Stimulated activated CD8-positive, alpha-beta memory T cell treated with anti-CD3 and anti-CD28 coated beads, Interleukin-4, amount 100 ng/mL, for 48 hours (primary cell): ENCODE measurements at places on chromosomes 6 and 20.
A peak's percentile ranks its signal among the peaks of the same experiment; 100 is the strongest.

GRCh38 chr6:53251033-53251672 lies 97.6 kb downstream of the ELOVL5 start:
- no peak for DNase-seq

DNA sequence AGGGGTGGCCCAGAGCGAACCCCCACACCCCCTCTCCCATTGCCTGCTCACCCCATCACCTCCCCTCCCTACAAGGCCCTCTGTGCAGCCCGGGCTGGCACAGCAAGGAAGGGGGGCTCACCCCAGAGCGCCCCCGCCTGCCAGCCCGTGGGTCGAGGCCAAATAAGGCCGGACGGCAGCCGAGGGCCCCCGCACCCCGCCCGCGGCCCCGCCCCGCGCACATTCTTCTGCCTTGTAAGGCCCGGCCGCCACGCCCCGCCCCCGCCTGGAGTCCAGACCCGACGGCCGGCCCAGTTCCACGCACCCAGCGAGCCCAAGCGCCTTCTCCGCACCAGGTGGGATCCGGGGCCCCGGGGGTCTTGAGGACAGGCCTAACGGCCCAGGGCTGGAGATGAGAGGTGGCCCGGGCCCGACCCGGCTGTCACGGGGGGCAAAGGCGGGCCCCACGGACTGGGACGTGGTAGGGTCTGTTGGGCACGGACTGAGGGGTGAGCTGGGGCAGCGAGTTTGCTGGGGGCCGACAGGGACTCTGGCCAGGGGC lies at the start of gene MYL9:
Gene MYL9, plus strand, starts transcription at position 293 of the 541 bp plus-strand sequence. CDS start 3,366 bp downstream, outside the sequence.
- DNase-seq = peak; percentile 39

DNA sequence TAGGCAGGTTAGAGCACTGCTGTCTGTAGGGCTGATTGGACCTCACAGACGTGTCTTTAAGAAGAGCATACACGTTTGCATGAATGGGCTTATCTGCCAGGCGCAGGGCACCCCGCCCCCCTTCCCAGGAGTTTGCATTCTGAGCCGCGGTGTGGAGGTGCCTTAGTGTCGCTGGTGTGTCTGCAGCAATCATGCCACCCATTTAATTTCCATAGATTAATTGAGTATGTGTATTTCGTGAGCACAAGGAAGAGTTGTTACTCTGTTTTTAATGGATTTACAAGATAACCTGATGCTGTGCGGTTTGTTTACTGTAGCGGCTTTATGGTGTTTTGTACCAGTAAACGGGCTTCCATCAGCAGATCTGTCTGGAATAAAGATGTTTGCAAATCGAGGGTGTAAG lies 107.7 kb downstream of the ZDHHC14 start:
- no peak for DNase-seq

DNA sequence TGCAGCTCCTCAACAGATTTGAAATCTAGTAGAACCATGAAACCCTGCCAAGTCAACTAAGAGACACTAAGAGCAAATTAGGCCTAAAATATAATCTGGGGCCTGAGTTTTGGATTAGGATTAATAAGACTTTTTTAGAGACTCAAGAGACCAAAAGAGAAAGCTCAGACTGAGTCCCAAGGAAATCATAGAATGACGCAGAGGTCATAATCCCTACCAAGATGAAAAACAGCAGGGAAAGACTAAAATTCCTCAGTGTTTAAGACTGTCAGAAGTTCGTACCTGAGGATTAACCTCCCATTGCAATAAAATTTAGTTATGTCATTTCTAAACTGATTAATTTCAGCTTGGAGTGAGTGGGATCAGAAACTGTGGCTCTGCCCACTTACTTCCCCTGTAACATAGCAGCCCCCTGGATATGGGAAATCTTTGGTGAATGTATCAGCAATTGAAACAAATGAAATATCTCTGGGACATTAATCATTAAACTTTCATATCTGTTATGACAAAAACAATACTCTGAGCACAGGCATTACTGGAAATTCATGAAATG lies 200.3 kb downstream of the EDN1 start:
- DNase-seq = no peak

DNA sequence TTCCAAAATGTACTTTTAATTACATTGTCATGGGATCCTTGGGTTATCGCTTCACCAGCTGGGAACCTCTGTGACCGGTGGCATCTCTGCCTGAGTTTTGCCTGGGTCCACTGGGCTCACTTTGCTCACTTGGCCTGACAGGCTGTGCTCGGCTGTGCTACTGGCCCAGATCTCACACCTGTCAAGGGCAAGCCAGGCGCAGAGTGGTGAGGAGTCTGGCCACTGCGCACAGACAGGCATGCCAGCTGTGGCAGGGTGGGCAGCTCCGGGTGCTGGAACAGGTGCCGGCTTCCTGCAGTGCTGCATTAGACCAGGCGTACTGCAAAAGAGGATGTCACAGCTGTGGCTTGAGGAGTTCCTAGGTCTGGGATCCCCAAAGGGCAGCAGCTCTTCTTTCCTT lies 489.8 kb downstream of the TENT5A start:
- no peak for DNase-seq
